ENCODE measurements at places on chromosomes 12 and 14.

DNA sequence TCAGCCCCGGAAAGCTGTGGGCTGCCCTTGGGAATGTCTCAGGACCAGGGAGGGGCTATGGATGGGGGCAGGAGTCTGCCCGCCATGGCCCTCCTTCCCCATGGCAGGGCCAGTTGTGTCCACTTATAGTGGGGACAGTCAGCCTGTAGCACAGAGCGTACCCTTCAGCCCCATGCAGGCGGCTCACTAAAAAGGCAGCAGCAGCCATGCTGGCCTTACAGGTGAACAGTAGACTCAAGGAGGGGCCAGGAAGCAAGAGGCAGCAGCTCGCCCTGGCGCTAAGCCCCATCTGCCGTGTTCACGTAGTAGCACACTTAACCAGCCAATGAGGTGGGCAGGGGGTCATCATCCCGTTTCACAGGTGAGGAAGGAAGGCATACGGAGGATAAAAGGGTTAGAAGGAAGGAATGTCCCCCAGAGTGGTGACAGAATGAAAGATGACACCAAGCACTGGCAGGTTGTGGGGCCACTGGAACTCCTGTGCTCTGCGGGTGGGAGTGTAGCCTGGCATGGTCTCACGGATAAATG is 52.7 kb downstream of the FAM222A start:
- no peak for DNase-seq

GRCh38 chr14:71621276-71621675 is 311.0 kb upstream of the RGS6 start:
- no peak for DNase-seq

GRCh38 chr12:68557011-68557730 is 53.5 kb upstream of the RAP1B start:
- no peak for DNase-seq

- no peak for DNase-seq
Observed at GRCh38 chr12:111410431-111411184, 4.9 kb downstream of the SH2B3 start.

DNA sequence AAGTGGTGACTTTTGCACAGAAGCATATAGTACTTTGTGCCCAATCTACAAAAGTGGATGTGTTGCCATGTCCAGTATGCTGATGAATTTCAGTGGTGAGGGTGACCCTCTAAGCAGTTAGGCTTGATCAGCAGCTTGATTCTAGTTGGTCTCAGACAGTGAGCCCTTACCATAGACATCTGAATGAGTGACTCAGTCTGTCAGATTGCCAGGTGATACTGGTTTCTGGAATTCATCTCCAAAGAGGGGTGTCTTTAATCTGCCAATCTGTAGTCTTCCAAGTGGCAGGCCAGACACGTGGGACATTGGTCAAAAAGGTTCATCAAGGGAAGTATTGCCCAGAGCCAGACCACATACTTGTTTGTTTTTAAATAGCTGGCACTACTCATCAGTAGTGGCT is 187.4 kb upstream of the SLC16A7 start:
- no peak for DNase-seq

DNA sequence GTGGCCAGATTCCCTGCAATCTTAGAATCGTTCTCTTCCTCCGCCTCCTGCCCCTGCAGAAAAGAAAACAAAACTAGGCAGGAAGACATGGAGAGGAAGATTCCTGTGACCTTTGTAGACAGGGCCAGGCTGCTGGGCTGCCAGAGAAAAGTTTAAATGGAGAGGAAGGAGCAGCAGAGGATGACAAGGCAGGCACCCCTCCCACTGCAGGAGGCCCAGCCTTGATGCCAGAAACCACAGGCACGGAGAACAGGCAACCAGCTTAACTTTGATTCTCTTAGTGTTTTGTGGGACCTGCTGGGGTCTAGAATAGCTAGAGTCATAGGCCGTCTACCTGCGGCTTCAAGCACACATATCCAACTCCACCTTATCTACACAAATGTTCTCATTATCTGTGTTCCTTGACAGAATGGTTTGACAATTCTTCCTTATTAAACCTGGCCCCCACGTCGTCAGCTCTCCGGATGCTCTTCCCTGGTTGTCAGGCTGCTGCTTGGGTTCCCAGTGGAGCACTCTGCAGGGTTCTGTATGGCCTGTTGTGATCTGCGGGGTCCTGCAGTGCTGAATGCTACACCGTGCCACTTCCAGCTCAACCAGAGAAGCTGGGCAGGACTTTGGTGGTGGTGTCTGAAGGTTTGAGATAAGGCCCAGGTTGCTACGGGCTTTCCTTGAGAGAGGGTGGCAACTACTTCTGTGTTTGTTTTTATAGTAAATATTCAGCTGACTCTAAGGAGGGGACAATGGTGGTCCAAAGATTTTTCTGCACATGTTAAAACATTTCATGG is 609.5 kb downstream of the AACS start:
- no peak for DNase-seq

DNA sequence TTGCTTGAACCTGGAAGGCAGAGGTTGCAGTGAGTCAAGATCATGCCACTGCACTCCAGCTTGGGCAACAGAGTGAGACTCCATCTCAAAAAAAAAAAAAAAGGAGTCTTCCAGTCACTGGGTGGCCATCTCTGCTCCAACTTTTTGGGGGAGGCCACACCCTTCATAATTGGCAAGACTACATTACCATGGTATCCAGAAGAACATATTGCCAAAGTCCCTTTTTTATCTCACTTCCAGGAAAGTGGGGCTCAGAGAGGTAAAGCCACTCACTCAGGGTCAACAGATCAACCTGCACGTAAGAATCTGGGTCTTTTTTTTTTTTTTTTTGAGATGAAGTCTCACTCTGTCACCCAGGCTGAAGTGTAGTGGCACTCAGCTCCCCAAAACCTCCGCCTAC is 5.0 kb upstream of the CD63 start:
- DNase-seq: no peak

GRCh38 chr12:132566516-132567131 is 43.8 kb downstream of the LRCOL1 start:
- DNase-seq: no peak

DNA sequence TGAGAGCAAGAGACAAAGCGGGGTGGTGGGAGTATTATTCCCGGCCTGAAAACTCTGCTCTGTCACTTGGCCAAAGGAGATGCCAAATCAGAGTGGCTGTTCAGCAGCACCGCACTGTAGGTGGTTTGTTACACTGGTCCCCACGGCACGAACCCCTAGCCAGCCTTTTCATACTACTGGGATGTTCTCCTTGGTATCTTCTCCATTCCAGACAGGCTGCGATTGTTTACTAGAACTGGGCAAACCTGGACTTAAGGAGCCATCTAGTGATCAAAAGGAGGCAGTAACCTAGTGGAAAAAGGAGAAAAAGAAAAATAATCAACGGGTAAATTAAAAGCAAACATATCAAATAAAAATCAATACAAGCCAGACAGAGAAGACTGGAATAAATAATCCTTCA is 58.9 kb upstream of the TMTC2 start:
- DNase-seq: no peak

- no peak for DNase-seq
Observed at GRCh38 chr12:30622509-30622908, 73.2 kb downstream of the IPO8 start.

DNA sequence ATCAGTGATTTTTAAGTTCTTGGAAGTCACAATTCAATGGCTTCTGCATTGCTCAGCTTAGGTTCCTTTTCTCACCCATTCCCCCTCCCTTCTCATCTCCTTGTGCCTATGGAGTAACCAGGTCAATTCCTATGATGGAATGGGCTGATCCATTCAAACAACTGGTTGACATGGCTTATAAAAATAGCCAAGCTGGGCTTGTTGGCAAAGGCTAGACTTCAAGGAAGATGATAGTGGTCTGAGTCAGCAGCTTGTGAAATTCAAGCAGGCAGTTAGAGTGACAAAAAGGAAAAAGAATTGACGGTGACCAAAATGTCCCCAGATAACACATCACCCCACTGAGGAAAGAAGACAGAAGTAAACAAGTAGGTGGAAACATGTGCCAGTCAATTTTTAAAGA is 119.9 kb upstream of the PCED1B start:
- DNase-seq: no peak

DNA sequence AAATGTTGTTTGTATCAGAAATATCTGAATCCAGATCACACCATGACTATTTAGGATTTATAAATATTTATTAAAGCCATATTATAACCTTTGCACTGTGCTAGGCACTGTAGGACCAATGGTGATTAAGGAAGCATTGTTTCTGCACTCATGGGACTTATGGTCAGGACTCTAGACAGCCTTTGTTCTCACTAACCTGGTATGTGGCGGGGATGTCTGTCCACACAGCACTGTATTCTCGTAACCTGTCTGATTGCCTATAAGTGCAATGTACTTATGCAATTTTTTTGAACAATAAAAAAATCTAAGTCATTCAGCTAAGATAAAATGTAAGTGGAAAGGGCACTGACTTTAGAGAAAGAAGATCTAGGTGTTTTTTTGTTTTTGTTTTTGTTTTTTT is 6.7 kb upstream of the SSPN start:
- DNase-seq: no peak

GRCh38 chr12:52073531-52074381 is 4.0 kb downstream of the ATG101 start:
- DNase-seq: no peak

GRCh38 chr12:107891967-107892366 is 117.5 kb downstream of the ASCL4 start:
- DNase-seq: no peak

- no peak for DNase-seq
Observed at GRCh38 chr14:99271221-99271941, 616 bp downstream of the BCL11B start.

GRCh38 chr12:10260927-10261326 is 46.7 kb upstream of the KLRD1 start:
- no peak for DNase-seq

DNA sequence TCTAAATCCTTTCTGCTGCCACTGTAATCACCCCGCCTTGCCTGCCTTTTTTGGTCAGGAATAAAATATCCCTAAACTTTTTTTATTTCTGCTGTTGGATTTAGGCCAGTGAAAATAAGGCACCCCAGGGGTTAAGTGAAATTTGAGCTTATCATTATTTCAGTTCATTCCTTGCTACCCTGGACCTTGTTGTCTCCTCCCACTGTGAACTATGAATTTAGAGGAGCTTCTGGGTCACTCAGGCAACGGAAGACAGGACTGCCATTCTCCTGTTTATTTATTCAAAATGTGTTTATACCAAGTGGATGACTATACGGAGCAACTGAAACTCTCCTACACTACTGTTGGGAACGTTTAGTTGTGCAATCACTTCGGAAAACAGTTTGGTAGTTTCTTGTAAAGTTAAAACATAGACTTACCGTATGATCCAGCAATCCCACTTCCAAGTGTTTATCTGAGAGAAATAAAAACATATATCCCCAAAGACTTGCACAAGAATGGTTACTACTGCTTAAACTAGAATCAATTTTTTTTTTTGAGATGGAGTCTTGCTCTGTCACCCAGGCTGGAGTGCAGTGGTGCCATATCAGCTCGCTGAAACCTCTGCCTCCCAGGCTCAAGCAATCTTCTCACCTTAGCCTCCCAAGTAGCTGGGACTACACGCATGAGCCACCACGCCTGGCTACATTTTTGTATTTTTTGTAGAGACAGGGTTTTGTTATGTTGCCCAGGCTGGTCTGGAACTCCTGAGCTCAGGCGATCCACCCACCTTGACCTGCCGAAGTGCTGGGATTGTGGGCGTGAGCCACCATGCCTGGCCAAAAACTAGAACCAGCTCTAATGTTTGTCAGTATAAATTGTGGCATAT is 2.3 kb upstream of the TRAFD1 start:
- no peak for DNase-seq

- no peak for DNase-seq
Observed at GRCh38 chr12:63305901-63306875, 155.2 kb upstream of the AVPR1A start.

GRCh38 chr12:12927211-12928079 is 24.5 kb downstream of the GPRC5D start:
- DNase-seq: no peak

DNA sequence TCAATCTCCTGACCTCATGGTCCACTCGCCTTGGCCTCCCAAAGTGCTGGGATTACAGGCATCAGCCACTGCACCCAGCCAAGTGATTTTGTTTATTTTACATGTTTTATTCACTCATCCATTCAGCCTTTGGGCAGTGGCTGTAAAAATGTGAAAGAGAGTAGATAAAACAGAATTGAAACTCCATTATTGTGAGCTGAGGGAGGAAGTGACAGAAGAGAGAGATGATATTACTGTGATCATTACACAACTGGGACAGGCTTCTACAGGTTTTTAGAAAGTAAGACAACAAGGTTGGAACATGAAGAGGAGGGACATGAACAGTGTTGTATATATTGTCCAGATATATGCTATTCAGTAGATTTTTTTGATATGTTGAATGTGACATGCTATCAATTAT is 25.0 kb downstream of the CREBL2 start:
- no peak for DNase-seq

DNA sequence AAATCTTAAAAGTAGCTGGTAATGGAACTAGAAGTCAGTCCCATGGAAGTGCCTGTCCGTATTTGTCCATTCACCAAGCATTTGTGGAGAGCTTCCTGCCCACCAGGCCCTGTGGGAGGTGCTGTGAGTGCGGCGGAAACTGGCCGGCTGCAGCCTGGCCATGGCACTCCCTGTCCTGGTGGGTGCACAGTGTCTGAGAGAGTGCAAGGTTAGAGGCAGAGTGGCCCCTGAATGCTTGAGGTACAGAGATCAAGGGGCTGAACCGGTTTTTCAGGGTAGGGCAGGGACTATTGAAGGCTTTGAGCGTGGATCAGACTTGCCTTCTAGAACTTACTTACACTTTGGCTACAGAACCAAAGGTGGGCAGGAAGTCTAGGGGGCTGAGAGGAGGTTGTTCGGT is 92.9 kb downstream of the ESR2 start:
- DNase-seq: no peak

DNA sequence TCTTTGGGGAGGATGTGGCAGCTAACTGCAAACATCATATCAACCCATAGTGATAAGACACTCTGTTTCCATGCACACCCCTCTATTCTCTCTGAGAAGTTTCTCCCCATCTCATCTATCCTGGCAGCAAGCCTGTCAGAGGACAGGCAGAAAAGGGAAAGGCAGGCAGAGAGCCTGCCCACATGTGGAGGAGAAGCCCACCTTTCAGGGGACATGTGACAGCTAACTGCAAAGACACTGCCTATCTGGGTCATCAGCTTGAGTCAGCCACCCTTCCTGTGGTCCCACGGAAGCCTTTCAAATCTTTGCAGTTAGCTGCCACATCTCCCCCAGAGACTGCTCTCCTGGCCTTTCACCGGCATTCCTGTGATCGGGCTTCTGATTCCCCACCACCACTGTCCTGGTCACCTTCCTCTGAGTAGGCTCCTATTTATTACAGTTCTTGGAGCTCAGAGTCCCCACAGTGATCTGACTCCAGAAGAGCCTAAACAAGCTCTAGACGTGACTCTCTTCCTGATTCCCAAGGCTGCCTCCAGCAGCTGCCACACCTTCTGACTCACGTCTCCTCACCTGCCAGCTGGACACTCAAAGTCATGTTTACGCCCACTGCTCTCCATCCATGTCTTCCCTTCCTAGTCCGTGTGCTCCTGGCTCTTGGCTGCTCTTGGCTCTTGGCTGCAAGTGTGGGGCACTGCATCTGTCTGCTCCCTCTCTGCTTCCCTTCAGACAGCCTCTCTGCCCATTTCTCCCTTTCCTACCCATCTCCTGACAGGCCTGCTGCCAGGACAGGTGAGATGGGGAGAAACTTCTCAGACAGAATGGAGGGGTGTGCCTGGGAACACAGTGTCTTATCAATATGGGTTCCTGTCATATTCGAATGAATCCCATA is 7.5 kb upstream of the KRT1 start:
- no peak for DNase-seq
